ENCODE measurements at places on chromosomes 4 and X. TPM values are rescaled to one million over a fixed set of nuclear protein-coding genes. Genes with fewer than 3 reads are reported as not detected.
A peak's percentile ranks its signal among the peaks of the same experiment; 100 is the strongest.

DNA sequence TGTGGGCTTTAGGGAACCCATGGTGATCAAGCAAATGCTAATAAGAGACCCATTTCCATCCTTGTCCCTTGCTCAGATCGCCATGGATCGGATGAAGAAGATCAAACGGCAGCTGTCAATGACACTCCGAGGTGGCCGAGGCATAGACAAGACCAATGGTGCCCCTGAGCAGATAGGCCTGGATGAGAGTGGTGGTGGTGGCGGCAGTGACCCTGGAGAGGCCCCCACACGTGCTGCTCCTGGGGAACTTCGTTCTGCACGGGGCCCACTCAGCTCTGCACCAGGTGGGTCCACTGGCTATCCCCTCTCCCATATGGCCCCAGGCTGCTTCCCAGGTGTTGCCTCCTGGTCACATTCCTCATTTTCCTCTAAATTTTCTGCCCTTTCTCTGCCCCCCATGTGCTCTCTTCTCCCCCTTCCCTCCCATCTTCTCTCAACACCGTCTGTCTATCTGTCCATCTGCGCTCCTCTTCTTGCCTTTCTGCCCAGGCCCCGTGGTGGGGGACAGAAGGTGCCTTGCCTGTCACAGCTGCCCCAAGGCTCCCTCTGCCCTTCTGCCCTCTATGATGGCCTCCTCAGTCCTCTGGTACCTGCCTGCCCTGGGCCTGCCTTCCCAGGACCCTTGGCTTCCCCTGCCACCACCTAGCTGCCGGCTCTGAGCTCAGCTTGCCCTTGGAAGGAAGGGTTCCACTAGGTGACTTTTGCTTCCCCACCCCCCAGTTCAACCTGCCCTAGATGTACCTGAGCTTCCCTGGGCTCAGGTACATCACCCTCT is 5.2 kb downstream of the CDK16 start:
- H3K4me1 ChIP-seq: peaks cover 26% of the 10 kb centered on the region
- H3K27ac ChIP-seq: no peak overlapping the region
- H3K27me3 ChIP-seq: no peaks in the 10 kb centered on the region
- peaks cover 43% of the 10 kb centered on the region for H3K36me3 ChIP-seq

DNA sequence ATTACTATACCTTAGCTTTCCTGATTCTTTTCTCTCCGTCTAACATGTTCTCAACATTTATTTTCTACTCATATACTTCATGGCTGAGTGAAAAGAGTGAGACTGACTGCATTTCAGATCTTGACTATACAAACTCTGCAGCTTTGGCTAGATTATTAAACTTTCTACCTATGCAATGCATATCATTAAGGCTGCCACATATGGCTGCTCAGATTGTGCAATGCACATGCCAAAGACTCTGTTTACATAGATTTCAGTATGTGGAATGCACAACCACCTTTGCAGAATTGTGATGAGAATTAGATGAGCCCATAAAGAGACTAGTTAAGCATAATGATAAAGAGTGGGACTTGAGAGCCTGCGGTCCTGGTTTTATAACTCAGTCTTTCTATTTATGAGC is 196.5 kb downstream of the BMPR1B start:
- H3K4me3 ChIP-seq: no peak overlapping the region
- no peak for DNase-seq
- no peak overlapping the region for H3K27ac ChIP-seq
- no peaks in the 10 kb centered on the region for H3K4me1 ChIP-seq

DNA sequence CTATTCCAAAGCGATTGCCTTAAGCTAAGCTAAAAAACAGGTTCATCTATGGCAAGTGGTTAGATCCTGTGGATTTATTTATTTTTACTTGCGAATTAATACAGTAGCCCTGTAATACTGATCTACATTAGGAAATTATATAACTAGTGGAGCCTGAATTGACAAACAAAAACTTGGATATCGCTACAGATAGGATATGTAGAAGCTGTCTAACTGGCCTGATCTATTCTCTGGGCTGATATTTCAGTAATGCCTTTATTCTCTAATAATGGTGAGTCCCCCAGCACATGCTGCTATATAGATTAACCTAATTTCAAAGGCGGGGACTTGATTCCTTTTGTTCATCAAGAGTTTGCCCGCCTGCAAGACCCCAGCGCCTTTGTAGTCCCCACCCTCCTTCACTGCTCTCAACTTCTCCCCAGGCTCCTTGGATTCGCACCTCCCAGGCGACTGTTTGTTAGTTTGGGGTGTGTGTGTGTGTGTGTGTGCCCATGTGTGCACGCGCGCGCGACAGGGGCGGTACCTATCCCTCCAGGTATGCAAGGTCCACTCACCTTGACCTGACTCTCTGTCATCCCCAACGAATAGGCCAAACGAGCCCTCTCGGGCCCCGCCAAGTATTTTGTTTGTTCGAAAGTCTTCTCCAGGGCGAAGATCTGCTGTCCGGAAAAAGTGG is 3.8 kb downstream of the NKX6-1 start:
- H3K27me3 ChIP-seq: peaks cover 84% of the 10 kb centered on the region
- no peak for DNase-seq
- H3K4me3 ChIP-seq: no peak overlapping the region
- H3K36me3 ChIP-seq: no peaks in the 10 kb centered on the region
- peaks cover 47% of the 10 kb centered on the region for H3K4me1 ChIP-seq
- no peak overlapping the region for H3K27ac ChIP-seq

- no peak for DNase-seq
- H3K4me3 ChIP-seq: no peak overlapping the region
- H3K4me1 ChIP-seq: no peaks in the 10 kb centered on the region
- H3K36me3 ChIP-seq: no peaks in the 10 kb centered on the region
- H3K27me3 ChIP-seq: no peaks in the 10 kb centered on the region
These were observed 628.9 kb downstream of the TLL1 start for GRCh38 chr4:166501941-166502382.

DNA sequence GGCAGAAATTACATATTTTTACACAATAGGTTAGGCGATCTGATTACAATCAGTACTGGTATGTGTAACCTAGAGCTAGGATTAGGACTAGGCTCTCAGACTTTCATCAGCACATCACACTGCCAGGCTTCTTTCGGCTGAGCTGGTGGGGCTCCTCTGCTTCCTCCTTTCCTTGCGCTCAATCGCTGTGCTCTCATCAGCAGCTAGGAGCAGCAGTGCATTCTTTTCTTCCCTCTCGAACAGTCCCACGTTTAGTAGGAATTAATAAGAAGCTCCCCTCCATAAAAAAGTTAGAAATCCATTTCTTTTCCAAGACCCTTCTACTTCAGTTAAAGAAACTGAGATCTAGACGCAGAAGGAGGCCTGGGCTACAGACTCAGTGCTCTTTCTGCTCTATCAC is 350.4 kb downstream of the SPRY1 start:
- no peak overlapping the region for H3K4me3 ChIP-seq
- no peaks in the 10 kb centered on the region for H3K27me3 ChIP-seq
- no peak overlapping the region for H3K27ac ChIP-seq
- no peak for DNase-seq

DNA sequence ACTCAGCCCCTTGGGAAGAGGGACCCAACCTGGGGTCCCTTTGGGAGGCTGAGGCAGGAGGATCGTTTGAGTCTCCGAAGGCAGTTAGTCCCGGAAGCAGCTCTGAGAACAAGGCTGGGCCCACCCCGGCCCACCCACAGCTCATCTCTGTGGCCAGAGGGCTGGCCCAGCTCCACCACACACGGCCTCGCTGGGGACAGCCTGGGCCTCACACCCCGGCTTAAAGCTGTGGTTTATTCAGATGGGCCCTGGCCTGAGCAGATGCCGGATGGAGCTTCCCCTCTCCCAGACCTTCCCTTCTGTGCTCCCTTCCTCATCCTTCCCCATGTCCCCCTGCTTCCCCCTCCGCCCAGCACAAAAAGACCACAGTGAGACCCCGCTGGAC is 54.4 kb downstream of the FAM53A start:
- no peak for DNase-seq
- no peaks in the 10 kb centered on the region for H3K27me3 ChIP-seq
- H3K4me1 ChIP-seq: no peaks in the 10 kb centered on the region
- no peaks in the 10 kb centered on the region for H3K36me3 ChIP-seq
- no peak overlapping the region for H3K27ac ChIP-seq

GRCh38 chr4:184000457-184001396 is 95.6 kb downstream of the STOX2 start:
- no peak overlapping the region for H3K27ac ChIP-seq
- no peak overlapping the region for H3K4me3 ChIP-seq
- H3K27me3 ChIP-seq: no peaks in the 10 kb centered on the region
- H3K4me1 ChIP-seq: peaks cover 1% of the 10 kb centered on the region

DNA sequence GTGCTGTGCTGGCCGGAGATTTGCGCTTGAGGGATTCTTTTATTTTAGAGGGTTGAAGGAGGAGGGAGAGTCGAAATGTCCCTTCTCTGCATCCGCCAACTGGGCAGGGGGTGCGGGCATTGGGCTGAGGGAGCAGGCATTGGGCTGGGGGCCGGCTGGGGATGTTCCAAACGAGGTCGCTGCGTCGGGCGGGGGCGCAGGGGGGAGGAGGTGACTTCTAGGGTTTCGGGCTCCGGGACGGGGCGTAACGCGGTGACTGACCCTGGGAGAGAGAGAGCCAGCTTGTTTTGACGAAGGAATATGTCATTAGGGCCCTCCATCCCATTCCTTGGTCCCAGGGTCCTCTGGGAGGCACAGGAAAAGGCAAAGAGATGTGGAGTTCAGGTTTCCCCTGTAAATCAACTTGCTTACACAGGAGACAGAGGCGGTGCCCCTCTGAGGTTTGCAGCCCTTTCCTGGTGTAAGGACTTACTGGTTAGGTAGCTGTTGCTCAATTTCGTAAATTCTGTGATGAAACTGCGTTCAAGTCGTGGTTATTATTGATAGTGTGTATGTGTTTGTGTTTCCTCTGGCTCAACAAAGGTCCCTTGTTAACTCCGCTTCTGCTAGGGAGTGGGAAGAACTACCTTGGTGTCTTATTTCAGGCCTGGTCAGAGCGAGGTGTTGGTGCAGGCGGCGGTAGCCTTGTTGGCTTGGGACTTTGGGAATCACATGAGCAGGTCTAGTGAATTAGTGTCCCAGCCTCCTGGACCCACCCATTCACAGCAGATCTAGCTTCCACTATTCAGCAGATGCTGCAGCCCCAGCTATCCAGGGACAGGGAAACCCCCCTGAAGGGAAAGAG is 716 bp downstream of the FHIP1A start:
- H3K27ac ChIP-seq: no peak overlapping the region
- DNase-seq: peak; percentile 26
- H3K4me3 ChIP-seq: peak overlapping the region; percentile 40
- peaks cover 29% of the 10 kb centered on the region for H3K4me1 ChIP-seq
- no peaks in the 10 kb centered on the region for H3K36me3 ChIP-seq

- DNase-seq: no peak
- no peaks in the 10 kb centered on the region for H3K27me3 ChIP-seq
- H3K36me3 ChIP-seq: no peaks in the 10 kb centered on the region
- H3K27ac ChIP-seq: no peak overlapping the region
- H3K4me1 ChIP-seq: peaks cover 3% of the 10 kb centered on the region
- no peak overlapping the region for H3K4me3 ChIP-seq
These were observed 53.4 kb downstream of the PPEF2 start for GRCh38 chr4:75848891-75849290.

GRCh38 chr4:78774417-78774816 is 1.7 kb upstream of the BMP2K start:
- H3K4me3 ChIP-seq: no peak overlapping the region
- DNase-seq: peak; percentile 41
- H3K27ac ChIP-seq: no peak overlapping the region
- no peaks in the 10 kb centered on the region for H3K27me3 ChIP-seq
- H3K36me3 ChIP-seq: no peaks in the 10 kb centered on the region

DNA sequence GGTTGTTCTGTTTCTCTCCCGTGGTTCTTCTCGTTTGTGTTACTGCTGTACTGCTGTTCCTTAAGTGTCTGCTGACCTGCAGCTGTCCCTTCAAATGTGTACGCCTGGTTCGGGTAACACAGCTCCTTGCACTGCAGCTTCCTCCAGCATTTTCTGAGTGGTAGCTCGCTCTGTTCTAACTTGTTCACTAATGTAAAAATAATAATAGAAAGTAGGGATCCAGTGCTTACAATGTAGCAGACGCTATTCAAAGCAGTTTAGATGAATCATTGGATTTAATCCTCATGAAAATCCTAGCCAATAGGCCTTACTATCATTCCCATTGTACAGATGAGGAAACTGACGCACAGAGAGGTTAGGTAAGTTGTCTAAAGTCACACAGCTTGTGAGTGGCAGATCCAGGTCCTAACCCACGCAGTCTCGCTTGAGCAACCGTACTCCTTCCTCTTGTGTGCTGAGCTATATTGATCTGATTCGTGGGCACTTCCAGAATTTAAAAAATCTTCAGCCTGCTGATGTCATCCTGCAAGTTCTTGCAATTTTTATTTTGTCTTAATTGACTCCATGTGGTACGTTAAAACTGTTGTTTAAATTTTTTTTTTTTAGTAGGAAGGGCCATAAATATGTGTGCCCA is 448.2 kb upstream of the FAT1 start:
- no peaks in the 10 kb centered on the region for H3K27me3 ChIP-seq
- H3K27ac ChIP-seq: no peak overlapping the region
- H3K4me1 ChIP-seq: no peaks in the 10 kb centered on the region
- DNase-seq: no peak
- no peak overlapping the region for H3K4me3 ChIP-seq
- H3K36me3 ChIP-seq: no peaks in the 10 kb centered on the region

The NLGN3 gene
- 0.05 TPM for polyA plus RNA-seq

The NAA11 gene
- polyA plus RNA-seq: not detected

The CXCL13 gene
- polyA plus RNA-seq: not detected

The ZNF157 gene
- polyA plus RNA-seq: not detected

All from CD14-positive monocyte (primary cell).